ENCODE measurements at places on chromosomes 2 and 18.

- no peak for DNase-seq
These were observed 54.6 kb upstream of the BCL2L11 start for GRCh38 chr2:111066062-111066593.

DNA sequence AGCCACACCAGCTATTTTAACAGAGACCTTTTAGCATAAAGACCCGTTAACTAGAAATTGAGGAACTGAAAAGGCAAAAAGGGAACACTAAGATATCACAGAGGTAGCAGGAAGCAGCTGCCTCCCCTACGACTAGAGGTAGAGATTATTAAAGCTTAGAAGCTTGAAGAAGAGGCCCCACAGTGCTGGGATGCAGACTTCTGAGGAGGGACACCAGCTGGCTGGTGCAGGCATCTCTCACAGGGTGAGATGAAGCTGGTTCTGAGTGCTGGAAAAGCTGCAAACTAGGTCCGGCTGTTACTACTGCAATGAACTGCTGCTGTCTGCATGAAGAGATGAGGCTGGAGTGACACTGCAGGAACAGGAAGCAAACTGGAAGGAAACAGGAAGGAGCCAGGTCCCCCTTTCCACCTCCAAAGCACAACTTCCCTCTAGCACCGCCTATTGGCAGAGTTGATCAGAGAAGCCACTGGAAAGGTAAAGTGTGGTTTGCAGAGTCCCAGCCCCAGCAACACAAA, 61.2 kb upstream of the MRPS9 start:
- no peak for DNase-seq

- no peak for DNase-seq
These were observed 417.4 kb upstream of the PIK3C3 start for GRCh38 chr18:41537666-41538065.

DNA sequence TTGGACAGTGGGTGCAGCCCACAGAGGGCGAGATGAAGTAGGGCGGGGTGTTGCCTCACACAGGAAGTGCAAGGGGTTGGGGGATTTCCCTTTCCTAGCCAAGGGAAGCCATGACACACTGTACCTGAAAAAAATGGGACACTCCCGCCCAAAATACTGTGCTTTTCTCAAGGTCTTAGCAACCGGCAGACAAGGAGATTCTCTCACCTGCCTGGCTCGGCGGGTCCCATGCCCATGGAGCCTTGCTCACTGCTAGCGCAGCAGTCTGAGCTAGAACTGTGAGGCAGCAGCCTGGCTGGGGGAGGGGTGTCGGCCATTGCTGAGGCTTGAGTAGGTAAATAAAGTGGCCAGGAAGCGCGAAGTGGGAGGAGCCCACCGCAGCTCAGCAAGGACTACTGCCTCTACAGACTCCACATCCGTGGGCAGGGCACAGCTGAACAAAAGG, 244.7 kb downstream of the NBAS start:
- DNase-seq = no peak

- DNase-seq = no peak
These were observed 118.7 kb downstream of the VWC2L start for GRCh38 chr2:214529514-214529913.

- DNase-seq = no peak
These were observed 1.2 kb upstream of the MRO start for GRCh38 chr18:50820901-50821520.

DNA sequence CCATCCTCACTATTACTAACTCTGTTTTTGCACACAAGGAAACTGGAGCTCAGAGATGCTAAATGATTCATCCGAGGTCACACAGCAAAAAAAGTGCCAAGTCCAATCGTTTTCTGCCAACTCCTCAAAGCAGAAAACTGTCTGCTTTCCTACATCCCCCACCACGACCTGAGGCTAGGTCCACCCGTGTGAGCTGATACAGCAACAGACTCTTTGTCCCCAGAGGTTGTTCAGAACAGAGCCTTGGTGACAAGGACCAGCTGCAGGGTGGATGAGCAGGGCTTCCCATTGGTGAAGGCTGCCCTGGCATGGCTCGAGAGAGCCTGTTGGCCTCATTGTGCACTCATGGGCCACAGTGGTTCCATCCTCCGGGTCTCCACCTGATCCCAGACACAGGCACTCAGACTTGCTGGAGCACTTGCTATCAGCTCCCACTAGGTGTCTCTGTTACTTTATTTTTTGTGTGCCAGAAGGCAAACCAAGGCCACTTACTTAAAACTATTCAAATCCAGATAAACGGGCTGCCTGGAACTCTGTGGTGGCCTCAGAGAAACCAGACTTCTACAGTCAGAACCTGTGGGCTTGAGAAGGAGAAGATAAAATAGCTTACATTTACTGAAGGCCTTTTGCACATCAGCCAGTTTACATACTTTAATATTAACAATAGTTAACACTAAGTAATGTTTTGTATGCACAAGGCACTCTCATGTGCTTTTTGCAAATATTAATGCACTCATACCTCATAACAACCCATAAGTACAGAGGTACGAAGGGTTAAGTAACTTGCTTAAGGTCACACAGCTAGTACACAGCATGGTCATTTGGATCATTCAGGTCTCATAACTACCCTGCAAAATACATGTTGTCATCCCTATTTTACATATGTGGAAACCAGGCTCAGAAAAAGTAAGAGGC, 62.9 kb upstream of the CTIF start:
- DNase-seq = no peak

DNA sequence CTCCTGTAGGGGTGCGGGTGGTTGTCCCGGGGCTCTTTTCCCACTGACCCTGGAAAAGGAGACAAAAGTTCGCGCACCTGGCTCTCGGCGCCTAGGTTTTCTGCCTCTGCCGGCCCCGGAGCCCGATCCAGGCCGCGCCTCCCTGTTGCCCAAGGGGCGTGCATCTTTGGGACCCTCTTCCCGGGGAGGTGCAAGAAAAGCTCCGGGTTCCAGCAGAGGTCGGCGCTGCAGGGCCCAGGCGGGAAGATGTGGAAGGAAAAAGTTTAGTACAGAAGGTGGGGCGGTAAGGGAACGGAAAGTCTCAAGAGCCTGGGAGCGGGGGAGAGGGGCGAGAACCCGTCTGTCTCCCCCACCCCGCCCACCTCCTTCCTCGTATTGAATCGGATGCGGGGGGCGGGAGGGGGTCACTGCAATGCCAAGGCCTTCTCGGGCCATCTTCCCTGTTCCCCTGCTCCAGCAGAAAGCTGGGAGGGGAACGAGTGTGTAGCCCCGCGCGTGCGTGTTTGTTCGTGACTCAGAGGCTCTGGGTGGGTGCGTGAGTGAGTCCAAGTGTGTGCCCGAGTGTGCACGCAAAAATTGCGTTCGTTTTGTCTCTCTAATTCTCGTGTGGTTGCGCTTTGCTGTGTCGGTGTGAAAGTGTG, 6.3 kb upstream of the EN1 start:
- DNase-seq = no peak

DNA sequence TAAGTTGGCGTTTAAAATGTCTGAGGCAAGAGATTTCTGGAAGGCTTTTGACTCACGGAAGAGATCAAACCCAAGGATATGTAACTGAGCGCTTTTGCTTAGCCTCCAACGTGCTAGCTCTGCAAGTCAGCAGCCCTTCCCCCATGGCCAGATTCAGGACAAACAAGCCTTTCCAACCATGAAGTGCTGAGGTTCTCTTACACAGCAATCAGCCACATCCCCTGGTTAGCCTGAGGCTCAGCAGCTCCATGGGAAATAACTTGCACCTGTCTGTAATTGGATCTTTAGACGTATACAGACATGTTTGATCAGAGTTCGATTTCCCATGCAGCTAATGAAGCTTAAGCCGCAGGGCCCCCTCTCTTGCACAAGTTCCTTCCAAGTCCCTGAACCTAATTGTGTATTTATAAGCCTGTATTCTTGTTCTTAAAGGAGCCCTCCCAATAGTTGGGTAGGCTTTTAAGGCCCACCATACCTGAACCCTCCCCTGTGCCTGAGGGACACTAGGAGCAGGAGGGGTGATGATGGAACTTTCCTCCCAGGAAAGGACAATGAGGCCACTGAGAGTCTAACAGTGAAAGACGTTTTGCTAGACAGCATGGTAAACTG, 2.1 kb upstream of the TMEM131 start:
- DNase-seq = no peak

DNA sequence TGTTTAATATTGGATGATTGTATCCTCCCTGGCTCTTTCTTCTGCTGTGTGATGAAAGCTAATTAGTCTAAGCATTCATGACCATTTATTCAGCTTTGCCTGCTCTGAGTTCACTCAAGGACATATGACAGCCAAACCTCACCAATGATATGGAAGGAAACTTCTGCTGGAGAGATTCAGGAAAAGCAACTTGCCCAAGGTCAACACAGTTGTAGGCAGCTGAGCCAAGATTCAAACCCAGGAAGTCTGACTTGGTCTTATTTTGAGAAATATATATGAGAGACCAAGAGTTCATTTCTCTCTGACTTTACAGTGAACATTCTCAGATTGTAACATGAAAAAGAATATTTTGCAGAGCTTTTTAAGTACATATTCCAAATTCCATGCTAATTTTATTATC, 1588.5 kb upstream of the PIK3C3 start:
- DNase-seq = no peak

DNA sequence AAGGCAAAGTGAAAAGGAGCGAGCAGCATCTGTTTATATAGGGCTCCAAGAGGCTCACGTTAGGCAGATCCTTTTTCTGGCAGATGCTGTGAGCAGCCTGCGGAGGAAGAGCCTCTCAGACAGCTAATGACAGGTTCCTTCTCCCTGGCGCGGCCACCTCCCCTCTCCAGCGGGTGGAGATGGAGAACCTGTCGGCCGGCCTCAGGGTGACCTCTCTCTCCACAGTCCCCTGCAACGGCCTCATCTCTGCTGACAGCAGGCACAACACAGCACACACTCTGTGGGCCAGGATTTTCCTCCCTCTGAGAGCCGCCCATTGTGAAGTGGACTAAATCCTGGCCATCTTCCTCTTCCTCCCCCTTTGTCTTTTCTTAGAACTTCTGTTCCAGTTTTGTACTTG, 119.8 kb downstream of the PRKCE start:
- no peak for DNase-seq

GRCh38 chr2:150467621-150467963, 19.9 kb downstream of the RND3 start:
- DNase-seq = no peak

- no peak for DNase-seq
These were observed 151.8 kb downstream of the UBR3 start for GRCh38 chr2:169979025-169979424.

All from activated CD4-positive, CD25-positive, alpha-beta regulatory T cell (primary cell).